ENCODE measurements at places on chromosomes 1 and 21.

DNA sequence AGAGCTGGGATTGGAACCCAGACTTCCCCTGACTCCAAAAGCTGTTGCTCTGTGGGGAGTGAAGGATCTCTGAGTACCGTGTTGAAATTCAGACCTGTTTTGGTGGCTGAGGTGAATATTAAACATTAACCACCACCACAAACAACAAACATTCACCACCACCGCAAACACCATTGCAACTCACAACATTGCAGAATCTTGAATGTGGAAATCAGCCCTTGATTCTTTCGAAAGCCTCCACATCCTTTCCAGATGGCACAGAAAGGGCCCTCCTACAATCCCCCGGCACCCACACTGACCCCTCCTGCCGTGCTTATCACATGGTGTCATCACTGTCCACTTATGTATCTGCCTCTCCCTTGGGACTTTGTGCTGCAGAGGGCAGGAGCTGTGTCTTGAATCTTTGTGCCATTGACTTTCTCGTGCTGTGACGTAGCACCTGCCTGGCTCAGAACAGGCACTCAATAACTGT, 1.4 kb downstream of the CDA start:
- DNase-seq = no peak

GRCh38 chr1:110120960-110121561, 8.8 kb downstream of the UBL4B start:
- DNase-seq = no peak

- DNase-seq = no peak
Observed at GRCh38 chr21:45280178-45280821, 7.4 kb downstream of the POFUT2 start.

DNA sequence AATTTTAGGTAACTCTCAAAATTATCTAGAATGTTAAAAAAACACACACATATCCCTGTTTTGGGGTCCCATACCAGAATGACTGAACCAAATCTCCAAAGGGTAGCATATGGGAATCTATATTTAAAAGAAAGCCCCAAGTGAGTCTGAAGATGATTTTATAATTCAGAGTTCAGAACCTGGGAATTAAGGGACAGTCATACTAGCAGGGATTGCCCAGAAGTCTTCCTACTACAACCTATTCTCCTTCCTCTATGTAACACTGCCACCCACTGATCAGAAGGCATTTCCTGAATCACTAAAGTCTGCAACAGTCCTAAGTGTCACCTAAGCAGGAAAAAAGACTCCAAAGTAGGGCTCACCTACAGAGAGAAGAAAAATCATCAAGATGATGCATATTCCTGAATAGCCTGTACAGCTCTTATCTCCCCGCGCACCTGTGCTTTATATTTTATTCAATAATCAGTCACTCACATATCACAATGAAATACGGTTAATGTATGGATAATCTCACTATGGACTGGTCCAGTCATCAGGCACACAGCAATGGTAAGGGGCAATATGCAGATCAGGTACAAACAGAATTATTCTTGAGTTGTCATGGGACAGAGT, 4.9 kb downstream of the RGS1 start:
- no peak for DNase-seq

- DNase-seq = no peak
Observed at GRCh38 chr1:45945426-45945825, 142.0 kb downstream of the MAST2 start.

GRCh38 chr1:214708321-214708955, 105.4 kb downstream of the CENPF start:
- no peak for DNase-seq
